ENCODE measurements at places on chromosomes 6 and 20.

GRCh38 chr20:10986586-10986985 is 312.8 kb upstream of the JAG1 start:
- no peak for DNase-seq

GRCh38 chr6:47944846-47945245 is 163.0 kb downstream of the OPN5 start:
- DNase-seq, result no peak

- no peak for DNase-seq
These were observed 626.6 kb upstream of the ADGRB3 start for GRCh38 chr6:68008445-68008844.

GRCh38 chr6:167529444-167530335 is 204.8 kb downstream of the TTLL2 start:
- DNase-seq, result no peak

DNA sequence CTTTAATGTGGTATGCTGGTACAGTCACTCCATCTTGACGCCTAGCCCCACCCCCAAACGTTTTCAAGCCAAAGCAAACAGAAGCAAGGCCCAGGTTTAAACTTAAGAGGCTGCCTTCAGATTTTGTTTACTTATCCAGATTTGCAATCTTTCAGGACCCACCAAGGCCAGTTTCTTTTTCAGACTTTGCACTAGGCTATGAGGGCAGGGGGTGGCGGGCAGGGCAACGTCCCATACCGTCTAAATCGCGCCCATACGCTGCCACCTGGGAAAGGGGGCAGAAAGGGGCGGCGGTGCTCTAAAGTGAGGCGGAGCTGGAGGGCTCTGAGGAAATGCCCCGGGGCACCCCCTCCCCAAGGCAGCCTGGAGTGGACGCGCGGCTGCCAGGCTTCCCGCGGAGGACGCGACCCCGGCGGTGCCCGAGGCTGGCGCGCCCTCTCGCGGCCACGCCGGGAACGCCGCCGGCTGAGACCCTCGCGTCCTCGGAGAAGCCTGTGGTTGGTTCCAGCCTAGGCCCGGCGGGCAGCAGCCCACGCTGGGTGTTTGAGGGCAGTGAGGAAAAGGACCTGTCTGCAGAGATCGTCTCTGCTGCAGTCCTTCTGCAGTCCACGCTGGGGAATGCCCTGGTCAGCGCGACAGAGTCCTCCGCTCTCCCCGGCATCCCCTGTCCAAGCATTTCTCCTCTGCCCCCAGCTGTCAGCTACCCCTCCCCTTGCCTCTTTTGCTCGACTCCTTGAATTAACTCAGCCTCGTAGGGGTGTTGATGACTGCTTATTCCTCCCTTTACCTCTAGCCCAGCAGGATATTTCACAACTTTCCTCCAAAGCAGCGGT is 129.2 kb upstream of the PRND start:
- DNase-seq, result no peak

DNA sequence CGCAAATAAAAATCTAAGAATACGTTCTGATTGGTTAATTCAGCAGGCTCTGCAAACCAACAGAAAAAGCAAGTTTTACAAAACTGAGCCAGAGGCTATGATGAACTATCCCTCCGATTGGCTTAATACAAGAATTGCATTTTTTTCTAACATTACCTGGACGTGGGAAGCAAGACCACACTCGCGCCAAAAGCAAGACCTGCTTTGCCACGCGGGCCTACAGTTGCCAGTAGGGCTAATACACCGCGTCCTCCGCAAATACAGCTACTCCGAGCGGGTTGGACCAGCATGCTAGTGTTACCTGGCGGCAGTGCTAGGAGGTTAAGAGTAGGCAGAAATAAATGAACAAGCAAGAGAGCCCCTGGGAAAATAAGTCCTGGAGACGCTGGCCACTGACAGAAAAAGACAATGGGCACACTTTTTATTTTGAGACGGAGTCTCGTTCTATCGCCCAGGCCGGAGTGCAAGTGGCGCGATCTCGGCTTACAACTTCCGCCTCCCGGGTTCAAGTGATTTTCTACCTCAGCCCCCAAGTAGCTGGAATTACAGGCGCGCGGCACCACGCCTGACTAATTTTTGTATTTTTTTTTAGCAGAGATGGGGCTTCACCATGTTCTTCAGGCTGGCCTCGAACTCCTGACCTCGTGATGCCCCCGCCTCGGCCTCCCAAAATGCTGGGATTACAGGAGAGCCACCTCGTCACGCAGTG is 131.9 kb upstream of the BTN3A2 start:
- no peak for DNase-seq

All from NCI-H1930 (cell line).